Stromal cell of bone marrow (primary cell): ENCODE measurements at places on chromosomes 2 and 18.

DNA sequence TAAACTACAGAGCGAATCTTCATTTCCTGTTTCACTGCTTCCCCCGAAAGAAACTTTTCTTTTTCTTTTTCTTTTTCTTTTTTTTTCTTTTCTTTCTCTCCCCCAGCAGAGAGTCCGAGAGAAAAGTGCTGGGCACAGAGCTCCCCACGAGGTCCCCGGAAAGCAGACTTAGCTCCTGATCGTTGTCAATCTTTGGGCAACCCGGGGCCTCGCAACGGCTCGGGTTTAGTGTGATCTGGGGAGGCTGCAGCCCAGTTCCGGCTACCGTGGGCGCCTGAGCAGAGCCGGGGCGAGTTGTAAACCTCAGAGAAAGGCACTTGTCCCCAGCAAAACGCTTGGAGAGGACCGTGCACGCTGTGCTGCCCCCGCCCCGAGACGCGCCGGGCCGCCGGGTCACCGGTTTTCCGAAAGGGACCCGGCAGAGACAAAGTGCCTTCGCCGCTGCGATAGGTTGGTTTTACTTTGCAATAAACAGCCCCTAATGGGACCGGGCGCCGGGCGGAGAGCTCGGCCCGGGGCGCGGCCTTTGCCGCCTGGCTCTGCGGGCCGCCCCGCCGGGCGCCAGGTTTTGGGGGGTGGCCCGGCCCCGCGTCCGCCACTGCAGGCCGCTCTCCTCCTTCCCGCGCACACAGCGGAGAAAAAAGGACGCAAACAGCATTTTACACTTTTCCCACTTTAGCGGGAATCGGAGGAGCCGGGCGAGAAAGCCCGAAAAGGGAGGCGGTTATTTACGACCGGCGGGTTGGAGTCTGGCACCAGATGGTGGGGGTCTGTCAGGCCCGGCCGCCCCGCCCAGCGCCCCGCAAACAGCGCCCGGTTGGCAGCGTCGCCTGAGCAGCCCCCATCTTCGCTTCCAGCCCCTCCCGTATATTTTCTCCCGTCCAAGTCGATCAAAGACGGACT, 136.0 kb downstream of the INSIG2 start:
- no peak for DNase-seq

GRCh38 chr2:104388296-104388695, 465.6 kb upstream of the POU3F3 start:
- DNase-seq, result no peak

GRCh38 chr2:191863988-191864387, 17.1 kb upstream of the CAVIN2 start:
- DNase-seq, result no peak

DNA sequence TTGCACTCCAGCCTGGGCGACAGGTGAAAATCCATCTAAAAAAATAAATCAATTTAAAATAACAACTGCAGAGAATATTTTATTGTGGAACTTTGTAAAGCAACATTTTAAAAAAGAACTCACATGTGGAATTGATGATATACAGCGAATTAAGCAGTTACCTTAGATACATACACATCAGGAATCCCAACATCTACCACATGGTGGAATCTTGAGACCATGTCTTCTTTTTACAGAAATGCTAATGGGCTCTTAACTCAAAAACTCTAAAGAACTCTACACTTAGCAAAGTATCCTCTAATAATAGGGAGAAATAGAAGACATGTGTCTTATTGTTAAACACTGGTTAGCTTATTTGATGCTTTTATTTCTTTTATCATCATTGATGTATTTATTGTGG, 373.6 kb downstream of the CDH7 start:
- no peak for DNase-seq

GRCh38 chr2:73266061-73266901, 18.0 kb downstream of the FBXO41 start:
- DNase-seq, result no peak

DNA sequence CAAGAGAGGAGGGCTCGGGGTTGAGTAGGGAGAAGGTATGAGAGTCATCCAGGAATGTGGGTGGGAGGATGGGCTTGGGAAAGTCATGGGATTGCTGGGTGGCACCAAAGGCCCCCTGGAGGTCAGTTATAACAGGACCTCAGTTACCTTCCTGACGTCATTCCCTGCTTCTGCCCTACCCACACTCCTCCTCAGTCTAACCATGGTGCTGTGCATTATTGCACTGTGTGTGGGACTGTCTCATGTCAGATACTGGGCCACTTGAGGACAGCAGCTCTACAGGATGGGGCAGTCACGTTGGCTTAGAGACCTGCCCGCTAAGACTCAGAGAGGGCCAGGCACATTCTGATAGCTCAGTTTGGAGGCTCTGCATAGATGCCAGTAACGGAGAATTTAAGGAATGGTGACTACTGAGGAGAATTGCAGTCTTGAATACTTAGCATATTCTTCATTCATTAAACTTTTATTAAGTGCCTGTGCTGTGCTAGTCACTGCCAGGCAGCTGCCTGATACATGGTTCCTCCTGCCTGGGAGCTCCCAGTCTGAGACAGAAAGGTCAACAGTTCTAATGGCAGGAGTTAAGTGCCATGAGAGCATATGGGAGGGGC, 90.5 kb downstream of the LAMA3 start:
- no peak for DNase-seq

DNA sequence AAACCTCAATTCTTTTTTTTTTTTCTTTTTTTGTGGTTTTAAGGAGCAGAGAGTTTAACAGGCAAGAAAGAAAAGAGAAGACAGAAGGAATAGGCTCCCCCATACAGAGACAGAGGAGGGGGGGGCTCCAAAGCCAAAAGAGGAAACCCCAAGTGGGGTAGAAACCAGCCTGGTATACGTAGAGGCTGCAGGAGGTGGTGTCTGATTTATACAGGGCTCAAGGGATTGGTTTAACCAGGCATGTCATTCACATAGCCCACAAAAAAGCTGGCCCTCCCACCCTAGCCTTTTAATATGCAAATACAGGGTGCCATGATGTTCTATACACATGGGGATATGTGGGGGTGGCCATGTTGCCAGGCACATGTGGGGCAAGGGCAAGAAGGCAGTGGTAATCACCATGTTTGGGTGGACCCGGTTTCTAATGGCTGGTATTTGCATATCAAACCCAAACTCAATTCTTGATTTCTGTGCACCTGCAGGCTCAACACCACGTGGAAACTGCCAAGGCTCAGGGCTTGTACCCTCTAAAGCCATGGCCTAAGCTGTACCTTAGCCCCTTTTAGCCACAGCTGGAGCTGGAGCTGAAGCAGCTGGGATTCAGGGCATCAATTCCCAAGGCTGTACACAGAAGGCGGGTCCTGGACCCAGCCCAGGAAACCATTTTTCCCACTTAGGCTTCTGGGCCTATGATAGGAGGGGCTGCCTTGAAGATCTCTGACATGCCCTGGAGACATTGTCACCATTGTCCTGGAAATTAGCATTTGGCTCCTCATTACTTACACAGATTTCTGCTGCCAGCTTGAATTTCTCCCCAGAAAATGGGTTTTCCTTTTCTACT, 170.3 kb downstream of the MAIP1 start:
- DNase-seq, result no peak
